ENCODE measurements at places on chromosomes 16 and 17.

GRCh38 chr17:50272246-50272645 lies 2.0 kb upstream of the TMEM92 start:
- DNase-seq, result no peak

- no peak for DNase-seq
Observed at GRCh38 chr16:49924078-49924477, 68.2 kb upstream of the ZNF423 start.

- no peak for DNase-seq
Observed at GRCh38 chr17:32586666-32587065, 99.9 kb downstream of the CDK5R1 start.

DNA sequence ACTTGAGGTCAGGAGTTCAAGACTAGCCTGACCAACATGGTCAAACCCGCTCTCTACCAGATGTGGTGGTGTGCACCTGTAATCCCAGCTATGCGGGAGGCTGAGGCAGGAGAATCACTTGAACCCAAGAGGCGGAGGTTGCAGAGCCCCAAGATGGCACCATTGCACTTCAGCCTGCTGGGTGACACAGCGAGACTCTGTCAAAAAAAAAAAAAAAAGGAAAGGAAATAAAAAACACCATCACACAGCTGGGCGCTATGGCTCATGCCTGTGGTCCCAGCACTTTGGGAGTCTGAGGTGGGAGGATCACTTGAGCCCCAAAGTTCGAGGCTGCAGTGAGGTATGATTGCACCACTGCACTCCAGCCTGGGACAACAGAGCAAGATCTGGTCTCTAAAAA lies 13.3 kb upstream of the SBK1 start:
- DNase-seq, result no peak

DNA sequence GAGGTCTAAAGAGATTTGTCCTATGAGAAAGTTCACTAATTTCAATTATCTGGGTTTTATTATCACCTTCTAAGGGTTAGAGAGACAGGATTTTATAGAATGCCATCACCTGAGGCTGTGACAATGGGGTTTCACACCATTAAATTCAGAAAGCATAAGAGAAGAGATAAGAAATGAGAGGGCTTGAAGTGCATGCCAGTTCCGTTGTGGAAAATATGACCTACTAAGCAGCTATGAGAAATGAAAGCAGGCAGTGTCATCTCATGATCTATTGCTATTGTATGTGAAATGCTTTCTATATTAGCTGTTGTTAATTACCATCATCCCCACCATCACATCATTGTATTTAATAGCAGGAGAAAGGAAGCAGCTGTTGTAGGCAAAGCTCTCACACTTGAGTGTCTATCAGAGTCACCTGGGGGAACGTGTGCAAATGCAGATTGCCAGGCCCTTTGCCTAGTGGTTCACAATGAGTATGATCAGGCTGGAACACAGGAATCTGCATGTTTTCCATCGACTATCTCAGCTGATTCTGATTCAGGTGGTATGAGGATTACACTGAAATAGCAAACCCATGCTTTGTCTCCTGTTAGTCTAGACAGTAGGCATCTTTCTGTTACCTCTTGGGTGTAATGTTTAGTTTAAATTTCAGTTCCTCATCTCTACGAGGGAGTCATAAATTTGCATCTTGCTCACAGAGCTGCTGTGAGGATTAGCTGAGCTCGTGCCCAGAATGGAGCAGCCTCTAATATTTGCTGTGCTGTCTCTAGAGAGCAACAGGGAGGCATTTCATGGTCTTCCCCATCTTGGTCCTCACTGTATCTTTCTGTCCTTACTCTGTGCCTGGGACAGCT lies 256.4 kb downstream of the CDH13 start:
- DNase-seq, result no peak

Data from retinal pigment epithelial cell (primary cell).